ENCODE measurements at places on chromosomes 2 and 18.

DNA sequence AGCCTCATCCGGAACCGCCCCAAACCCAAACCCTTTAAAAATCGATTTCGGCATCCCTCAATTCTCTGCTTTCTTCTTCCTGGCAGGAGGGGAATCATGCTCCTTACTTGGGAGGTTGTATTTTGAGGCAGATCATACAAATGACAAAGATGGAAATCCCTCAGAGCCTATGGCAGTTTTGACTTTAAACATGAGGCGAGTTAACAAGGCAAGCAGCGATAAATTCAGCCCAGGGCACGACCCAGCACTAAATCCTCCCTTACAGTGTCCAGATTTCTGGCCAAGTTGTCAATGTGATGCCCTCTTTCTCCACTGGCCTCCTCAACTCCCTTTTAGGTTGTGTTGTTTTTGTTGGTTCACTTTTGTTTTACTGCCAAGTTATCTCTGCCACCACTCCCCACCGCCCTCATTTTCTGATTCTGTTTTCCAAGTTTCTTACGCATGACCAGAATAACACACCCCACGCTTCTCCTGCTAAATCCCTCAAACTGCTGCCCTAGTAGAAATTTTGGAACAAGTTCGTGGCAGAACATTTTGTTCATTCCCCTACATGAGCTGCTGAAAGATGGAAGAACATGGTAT, 68.3 kb downstream of the CTAGE1 start:
- no peak for DNase-seq

- no peak for DNase-seq
These were observed 339.9 kb downstream of the KCNS3 start for GRCh38 chr2:18218160-18218933.

- no peak for DNase-seq
These were observed 106.0 kb downstream of the UBR3 start for GRCh38 chr2:169933124-169933711.

- DNase-seq, result no peak
These were observed 89.5 kb downstream of the CERS6 start for GRCh38 chr2:168545439-168546082.

DNA sequence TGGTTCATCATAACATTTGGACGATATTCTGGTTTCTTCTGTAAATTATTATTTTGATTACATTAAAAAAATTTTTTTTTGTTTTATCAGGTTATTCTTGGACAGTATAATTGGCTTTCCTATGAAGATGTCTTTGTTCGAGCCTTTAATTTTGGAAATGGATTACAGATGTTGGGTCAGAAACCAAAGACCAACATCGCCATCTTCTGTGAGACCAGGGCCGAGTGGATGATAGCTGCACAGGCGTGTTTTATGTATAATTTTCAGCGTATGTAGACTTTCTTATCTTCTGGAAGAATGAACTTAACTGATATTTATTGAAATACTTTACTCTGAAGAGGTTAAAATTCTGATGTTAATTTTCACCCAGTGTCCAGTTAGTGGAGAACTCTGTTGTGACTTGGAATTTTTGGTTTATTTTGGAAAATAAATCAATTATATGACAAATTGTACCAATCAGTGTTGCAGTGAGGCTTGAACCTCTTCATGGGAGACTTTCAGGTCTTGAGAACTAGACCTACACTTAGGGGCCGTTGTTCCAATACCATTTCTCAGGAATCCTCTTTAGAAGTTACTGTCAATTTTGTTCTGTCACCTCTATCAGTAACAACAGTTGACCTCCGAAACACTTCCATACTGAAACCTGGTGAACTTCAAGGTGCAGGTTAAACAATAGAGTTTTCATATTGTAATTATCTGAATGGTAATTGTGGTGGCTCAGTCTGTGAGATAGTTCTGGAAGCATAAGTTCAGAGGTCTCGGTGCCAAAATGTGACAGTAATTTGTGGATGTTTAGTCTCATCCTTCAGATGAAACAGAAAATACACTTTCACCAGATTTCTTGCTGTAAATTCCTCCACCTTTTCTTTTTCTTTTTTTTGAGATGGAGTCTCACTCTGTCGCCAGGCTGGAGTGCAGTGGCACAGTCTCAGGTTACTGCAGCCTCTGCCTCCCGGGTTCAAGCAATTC, 55.7 kb downstream of the ACSL3 start:
- no peak for DNase-seq

- no peak for DNase-seq
These were observed 66.8 kb upstream of the MC2R start for GRCh38 chr18:13982126-13982525.

Measured in GF-D8 (cell line).